ENCODE measurements at places on chromosomes 7 and 10.

DNA sequence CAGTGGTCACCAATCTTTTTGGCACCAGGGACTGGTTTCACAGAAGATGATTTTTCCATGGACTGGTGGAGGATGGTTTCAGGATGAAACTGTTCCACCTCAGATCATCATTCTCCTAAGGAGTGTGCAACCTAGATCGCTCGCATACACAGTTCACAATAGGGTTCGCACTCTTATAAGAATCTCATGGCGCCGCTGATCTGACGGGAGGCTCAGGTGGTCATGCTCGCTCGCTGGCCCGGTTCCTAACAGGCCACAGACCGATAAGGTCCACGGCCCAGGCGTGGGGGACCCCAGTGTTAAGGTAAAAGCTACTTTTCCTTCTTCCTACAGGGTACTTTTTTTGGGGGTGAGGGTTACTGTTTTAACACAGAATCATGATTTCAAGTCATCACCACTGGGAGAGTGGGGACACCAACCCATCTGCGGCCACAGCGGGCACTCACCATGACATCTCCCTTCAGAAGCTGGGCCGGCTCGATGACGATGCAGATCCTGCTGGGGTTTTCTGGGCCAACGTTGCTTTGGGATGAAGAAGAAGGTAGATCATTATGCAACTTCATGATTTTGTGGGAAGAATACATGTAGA is 170.5 kb downstream of the TNS3 start:
- DNase-seq = no peak

GRCh38 chr7:25864511-25864910 is 287.5 kb upstream of the NFE2L3 start:
- DNase-seq = no peak

GRCh38 chr10:29323367-29323766 is 34.5 kb downstream of the LYZL1 start:
- no peak for DNase-seq

DNA sequence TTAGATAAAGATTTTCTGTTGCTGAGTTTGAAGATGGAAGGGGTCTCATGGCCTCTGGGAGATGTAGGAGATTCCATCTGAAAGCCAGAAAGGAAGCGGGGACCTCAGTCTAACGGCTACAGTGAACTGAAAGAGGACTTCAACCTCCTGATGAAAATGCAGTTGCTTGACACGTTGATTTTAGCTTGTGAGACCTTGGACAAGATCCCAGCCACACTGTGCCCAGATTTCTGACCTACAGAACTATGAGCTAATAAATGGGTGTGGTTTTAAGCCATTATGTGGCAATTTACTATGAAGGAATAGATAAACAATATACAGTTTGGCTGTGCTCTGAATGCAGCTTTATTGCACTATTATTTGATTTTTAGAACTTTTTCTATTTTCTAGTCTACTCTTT is 342.3 kb upstream of the SEMA3D start:
- no peak for DNase-seq

GRCh38 chr7:11541330-11541729 is 290.7 kb downstream of the THSD7A start:
- no peak for DNase-seq

GRCh38 chr10:97821308-97822038 is 28.2 kb upstream of the GOLGA7B start:
- DNase-seq = no peak

- no peak for DNase-seq
Measured at GRCh38 chr7:5420881-5421713, 2.5 kb downstream of the TNRC18 start.

DNA sequence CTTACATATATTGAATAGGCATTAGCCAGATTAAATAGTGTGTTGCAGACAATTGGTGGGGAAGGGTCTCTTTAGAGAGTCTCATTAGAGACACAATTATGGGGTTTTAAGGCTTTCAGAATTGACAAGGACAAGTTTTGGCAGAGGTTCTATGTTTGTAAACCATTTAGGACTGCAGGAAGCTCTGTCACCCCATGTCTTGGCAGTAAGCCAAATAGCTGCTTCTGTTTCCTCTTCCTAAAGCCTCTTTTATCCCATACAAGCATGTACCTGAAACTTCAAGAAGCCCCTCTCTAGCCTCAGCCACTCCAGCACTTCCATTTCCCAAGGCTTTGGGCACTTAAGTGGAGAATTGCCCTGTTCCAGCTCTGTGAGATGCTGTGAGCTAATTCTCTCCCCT is 21.8 kb upstream of the LRRC4 start:
- peak; percentile 39 for DNase-seq

GRCh38 chr7:55180963-55181542 is 162.2 kb downstream of the EGFR start:
- DNase-seq = no peak

- peak; percentile 67 for DNase-seq
Measured at GRCh38 chr10:33229252-33229948, 105.1 kb downstream of the NRP1 start.

DNA sequence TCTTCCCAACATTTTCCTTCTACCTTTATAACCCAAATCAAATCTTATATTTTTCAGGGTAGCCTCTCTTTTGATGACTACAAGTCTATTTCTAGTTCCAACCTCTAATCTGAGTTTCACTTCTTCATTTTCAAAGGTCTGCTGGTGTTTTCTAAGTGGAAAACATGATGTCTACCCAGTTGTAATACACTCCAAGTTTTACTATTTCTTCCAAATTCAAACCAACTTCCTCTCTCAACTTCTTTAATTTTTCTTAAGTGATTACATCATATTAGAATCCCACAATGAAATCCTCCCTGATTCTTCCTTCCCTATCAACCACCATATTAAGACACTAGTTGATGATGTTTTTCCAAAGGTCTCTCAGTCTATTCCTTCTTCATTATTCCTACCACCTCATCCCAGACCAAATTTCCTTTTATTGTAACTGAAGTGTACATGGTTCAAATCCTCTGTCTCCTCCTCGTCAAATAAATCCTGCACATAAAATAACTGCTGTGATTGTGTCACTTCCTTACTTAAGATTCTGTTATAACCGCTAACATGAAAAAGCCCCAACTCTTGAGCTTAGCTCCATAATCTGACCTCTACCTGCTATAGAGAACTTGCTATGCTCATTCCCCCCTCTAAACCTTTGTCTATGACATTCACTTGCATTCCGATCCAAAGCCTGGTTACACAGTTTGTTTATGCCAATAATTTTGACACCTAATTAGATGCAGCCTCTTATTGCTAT is 12.7 kb downstream of the TAS2R38 start:
- no peak for DNase-seq

- no peak for DNase-seq
Measured at GRCh38 chr7:121105262-121105661, 116.8 kb downstream of the CPED1 start.

GRCh38 chr10:24288581-24288980 is 79.6 kb downstream of the KIAA1217 start:
- DNase-seq = no peak

GRCh38 chr10:114751856-114752255 is 69.7 kb upstream of the FHIP2A start:
- DNase-seq = peak; percentile 10

DNA sequence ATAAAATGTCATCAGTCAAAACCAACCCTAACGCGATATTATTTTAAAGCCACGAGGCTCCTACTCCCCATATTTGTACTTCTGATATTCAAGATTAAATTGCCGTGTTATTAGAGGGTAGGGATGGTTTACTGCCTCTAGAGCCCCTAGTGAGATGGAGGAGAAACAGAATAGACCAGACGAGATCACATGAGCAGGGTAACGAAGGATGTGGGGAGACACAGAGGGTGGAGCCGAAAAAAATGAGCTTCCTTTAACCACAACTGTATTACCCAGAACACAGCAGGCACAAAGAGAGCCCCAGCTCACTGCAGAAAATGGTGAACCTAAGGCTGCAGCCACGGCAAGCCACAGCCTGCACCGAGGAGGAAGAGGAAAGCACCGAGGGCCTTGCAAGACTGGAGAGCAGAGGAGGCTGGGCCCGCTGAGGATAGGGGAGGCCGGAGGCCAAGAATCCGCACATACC is 14.3 kb downstream of the ZC3HAV1 start:
- no peak for DNase-seq

Data from fibroblast of skin of back (primary cell).